Activated CD4-positive, alpha-beta T cell treated with anti-CD3 and anti-CD28 coated beads, Interleukin-2, amount 10 ng/mL, durations not matched to agents 24 days and 14 days (primary cell): ENCODE measurements at places on chromosomes 6 and 20.

GRCh38 chr20:47818466-47818865 is 33.2 kb upstream of the SULF2 start:
- DNase-seq, result no peak

- peak; percentile 60 for DNase-seq
Observed at GRCh38 chr6:154605178-154605881, 94.8 kb upstream of the CNKSR3 start.

- no peak for DNase-seq
Observed at GRCh38 chr20:58508762-58509395, 6.3 kb downstream of the APCDD1L start.

DNA sequence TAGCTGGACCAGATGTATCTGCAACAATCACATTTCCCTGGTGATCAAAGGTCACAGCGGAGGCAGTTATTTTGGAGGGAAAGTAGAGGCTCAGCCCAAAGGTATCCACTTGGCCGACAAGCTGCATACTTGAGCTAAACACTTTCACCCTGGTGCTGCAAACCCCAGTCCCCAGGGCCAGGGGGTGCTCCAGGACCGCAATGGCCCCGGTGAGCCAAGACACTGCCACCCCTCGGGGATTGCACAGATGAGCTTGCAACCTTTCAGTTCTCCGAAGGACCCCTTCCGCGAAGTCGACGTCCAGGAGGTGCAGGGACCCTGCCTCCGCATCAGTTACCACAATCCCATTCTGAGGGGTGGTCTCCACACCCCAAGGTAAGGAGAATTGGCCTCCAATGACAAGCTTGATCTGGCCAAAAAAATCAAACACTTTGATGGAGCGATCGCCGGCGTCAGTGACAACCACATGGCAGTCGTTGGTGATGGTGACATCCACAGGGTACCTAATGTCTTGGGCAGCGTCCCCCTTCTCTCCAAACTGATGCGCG is 823 bp downstream of the NHLRC1 start:
- no peak for DNase-seq

DNA sequence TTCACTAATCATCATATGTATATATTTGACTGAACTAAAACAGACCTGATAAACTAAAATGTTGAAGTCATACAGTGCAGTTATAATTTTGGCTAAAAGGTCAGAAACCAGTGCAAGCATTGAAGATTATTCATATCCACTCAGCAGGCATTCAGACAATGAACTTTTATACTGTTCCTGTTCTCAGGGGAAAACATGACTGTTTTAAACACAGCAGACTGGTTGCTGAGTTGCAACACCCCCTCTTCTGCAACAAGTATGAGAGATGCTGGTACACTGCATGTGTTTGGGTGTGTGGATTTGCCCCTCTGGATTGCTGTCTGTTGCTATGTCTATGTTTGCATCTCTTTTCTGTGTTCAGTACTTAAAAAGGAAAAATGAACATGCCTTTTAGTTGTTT is 206.8 kb downstream of the EYA4 start:
- DNase-seq, result no peak

DNA sequence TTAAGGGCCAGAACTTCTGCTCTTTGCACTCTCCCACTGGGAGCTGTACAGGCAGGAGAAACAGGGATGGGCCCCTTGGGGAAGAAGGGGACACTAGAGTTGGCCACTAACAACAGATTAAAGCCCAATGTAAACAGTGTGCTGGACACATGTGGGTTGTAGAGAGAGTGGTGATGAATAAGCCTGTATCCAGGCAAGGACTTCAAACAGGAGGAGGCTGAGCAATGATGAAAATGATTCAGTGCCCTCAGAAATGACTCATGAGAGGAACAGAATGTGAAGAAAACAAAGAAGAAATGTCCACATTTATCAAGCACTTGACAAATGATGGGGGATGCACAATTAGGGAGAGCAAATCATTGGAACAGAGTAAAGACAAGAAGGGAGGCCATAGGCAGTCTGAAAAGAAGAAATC is 242.3 kb downstream of the TBX18 start:
- no peak for DNase-seq
